NCI-H1436 (cell line): ENCODE measurements at places on chromosomes 6 and 20.

DNA sequence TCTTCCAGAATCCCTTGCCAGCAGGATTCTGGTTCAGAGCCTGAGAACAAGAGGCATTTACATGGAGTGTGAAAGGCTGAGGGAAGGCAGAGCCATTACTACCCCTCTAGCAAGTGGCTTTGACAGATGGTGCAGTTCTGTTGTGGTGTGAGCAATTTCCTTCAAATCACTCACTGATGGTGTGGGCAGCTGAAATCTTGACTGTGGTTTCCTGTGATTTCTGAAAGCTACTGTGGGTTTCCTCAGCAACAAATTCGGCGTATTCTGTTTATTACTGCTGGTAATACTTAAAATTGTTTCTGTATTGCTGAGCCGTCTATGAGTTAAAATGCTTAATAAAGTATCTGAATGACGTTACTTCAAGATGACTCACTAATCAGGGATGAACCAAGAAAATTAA lies 181.5 kb upstream of the TCF21 start:
- no peak for DNase-seq

- DNase-seq, result no peak
These were observed 381.7 kb upstream of the POU3F2 start for GRCh38 chr6:98452685-98453084.

- no peak for DNase-seq
These were observed 263.1 kb downstream of the TBX18 start for GRCh38 chr6:84501315-84501714.

DNA sequence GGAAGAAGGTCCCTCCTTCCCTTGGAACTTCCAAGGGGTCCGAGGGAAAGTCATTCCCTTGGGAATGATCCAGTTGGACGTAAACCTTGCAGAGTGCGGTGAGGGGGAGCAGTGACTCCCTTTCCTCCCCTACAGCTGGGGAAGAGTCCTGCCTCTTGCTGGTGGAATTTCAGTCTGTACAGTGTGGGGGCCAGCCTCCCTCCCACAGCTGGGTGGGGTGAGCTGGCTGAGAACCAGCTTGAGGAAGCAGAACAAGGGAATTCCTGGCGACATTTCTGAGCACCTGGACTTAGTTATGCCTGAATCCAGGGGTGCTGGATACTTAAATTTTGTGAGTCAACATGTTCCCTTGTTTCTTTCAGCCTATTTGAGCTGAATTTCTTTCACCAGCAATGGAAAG lies 152.0 kb downstream of the ANKRD60 start:
- DNase-seq, result no peak

DNA sequence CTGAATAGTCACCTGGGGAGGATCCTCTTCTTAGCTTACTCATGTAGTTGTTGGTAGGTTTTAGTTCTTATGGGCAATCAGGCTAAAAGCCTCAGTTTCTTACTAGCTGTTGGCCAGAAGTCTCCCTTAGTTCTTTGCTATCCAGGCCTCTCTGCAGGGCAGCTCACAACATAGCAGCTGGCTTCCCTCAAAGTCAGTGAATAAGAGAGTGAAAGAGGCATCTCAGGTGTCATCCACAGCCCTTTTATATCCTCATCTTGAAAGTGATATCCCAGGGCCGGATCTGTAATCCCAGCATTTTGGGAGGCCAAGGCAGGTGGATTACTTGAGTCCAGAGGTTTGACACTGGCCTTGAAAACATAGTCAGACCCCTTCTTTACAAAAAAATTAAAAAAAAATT lies 42.1 kb upstream of the FOXA2 start:
- DNase-seq, result no peak

DNA sequence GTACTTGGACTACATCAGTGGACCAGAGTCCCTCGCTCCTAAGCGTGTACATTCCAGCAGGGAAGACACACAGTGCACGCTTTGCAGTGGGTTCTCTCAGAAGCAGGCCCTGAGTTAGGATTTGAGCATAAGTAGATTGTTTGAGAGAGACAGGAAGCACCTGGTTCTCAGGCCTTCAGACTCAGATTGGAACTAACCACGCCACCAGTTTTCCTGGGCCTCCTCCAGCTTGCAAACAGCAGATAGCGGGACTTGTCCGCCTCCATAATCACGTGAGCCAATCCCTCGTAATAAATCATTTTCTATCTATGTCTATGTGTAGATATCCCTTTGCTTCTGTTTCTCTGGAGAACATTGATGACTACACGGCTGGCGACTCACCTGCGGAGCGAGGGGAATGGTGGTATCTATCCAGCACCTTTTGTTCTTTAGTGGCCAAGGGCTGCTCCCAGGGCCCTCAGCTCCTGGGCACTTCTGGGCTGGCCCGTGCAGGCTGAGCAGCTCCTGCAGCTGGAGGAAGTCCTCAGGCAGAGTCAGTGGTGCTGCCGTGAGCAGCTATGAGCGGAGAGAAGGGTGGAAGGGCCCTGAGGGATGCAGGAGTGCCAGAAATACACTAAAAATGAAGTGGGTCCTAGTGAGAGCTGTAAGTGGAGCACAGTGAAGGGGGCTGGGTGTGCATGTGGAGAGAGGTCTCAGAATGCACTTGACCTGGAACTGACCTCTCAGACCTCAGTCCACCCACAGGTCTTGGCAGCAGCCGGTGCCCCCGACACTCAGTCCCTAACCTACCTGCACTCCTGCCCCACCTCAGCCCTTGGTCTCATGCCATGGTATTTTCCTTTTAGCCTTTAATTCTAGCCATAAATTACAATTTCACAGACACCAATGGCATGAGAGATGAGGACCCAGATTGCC lies 76.9 kb downstream of the STK35 start:
- DNase-seq, result no peak

- DNase-seq, result no peak
These were observed 117.1 kb upstream of the TAB2 start for GRCh38 chr6:149200282-149200945.

- DNase-seq, result no peak
These were observed 100.3 kb downstream of the REV3L start for GRCh38 chr6:111382476-111383294.

GRCh38 chr6:52016915-52017748 lies 70.3 kb downstream of the PKHD1 start:
- DNase-seq, result no peak
